Skin of body (tissue), 3 donors: ENCODE measurements at places on chromosomes 4 and X. TPM values are rescaled to one million over a fixed set of nuclear protein-coding genes. Genes with fewer than 3 reads are reported as not detected.

Gene LEF1
- 38.1 TPM for total RNA-seq

Gene OTC
- not detected for total RNA-seq

Gene JAKMIP1
- 0.59 TPM for total RNA-seq

Gene KLKB1
- 0.20 TPM for total RNA-seq

Gene TNMD
- total RNA-seq, result 19.6 TPM

Gene GUCY2F
- total RNA-seq, result not detected

Gene SPANXA1
- not detected for total RNA-seq

Gene NAP1L2
- total RNA-seq, result 1.3 TPM

Gene PNMA5
- total RNA-seq, result not detected

Gene CC2D2A
- 13.2 TPM for total RNA-seq

- no peak for DNase-seq
These were observed 36.9 kb upstream of the MAN2B2 start for GRCh38 chr4:6538111-6538510.

- DNase-seq, result no peak
These were observed 1.1 kb upstream of the GPM6A start for GRCh38 chr4:175813204-175813603.

DNA sequence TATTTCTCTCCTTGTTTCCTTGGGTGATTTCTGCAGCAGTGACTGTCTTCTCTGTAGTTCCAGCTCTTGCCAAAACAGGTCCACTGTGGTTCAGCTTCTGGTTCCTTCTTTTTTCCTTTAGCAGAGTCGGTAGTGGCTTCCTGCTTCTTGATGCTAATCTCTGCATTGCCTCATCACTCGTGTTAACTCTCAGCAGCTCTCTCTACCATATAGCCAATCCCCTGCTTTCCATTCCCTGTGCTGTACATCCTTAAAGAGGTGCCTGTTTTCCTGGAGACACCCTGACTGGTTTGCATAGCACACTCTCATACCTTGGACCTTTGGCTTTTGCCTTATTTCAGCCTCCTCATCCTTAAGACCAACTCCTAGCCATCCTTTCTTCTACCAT is 191.2 kb upstream of the LNX1 start:
- no peak for DNase-seq

DNA sequence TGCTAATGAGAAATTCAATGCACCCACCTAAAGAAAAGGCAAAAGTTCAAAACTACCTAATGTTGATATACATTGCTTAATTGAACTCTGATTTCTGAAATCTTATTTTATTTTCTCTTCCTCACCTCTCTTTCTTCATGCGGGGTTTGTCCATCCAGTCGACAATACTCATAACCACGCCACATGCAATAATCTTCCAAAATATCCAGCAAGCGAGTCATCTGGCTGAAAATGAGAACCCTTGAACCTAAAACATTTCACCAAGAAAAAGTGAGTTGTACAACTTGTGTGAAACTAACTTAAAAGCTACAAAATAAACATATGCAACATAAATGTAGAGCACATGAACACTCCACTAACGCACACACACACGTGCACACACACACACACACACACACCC is 26.7 kb downstream of the SMARCA1 start:
- DNase-seq, result no peak

GRCh38 chr4:6417516-6418050 is 54.8 kb downstream of the PPP2R2C start:
- DNase-seq, result no peak

DNA sequence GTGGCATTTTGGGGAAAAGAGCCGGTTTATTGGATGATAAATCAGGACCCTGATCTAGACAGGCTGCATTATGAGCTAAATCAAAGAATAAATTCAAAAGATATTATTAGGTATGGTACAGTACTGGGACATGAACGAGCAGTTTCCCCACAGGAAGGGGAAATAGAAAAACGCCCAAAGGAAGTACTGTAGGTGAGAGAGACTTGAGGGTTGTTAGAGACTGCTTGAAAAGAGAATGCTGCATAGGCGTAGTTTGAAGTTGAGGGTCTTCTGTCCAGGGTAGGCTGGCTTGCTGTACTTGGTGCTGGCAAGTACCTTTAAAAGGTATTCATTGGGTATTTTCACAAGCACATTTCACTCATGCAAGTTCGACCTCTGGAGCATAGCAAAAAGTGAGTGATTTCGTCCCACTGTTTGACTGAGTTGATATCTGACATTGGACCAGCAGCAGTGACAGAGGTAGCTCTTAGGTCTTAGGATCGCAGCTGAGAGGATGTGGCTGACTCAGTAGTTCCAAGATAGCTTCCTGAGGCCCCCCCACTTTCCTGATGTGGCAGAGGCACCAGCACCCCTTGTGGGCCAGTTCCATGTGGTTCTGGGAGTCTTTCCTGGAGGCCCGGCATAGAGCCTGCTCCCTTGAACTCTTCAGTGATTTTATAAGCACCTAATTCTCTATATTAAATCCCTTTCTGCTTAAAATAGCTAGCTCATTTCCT is 64.3 kb downstream of the TMEM131L start:
- DNase-seq, result no peak

DNA sequence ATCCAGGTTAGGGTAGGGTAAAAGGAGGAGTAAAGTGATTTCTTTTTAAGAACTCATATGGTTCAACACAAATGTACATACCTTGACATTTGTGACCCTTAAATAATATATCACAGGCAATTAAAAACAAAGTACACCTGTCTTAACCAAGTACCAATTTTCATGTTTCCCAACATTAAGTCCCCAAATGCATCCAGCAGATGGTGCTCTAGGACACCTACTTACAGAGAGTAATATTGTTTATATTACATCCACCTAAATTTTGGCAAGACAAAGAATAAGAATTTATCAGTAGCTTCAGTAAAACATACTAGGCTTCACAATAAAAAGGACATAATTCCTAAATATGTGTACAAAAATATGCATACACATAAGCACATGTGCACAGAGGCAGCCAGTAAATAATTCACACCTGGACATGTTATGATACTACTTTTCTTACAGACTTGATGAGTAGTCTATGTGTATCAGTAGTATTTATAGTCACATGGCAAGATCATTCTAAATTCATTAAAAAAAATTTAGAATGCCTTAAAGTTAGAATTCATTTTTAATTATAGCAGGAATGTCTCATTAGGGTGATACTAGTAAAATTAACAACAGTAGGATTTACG is 219.7 kb downstream of the DCLK2 start:
- DNase-seq, result peak; percentile 13

- no peak for DNase-seq
These were observed 3.5 kb upstream of the HTR2C start for GRCh38 chrX:114580336-114580735.

GRCh38 chrX:24305905-24306304 is 8.0 kb downstream of the SUPT20HL2 start:
- no peak for DNase-seq

DNA sequence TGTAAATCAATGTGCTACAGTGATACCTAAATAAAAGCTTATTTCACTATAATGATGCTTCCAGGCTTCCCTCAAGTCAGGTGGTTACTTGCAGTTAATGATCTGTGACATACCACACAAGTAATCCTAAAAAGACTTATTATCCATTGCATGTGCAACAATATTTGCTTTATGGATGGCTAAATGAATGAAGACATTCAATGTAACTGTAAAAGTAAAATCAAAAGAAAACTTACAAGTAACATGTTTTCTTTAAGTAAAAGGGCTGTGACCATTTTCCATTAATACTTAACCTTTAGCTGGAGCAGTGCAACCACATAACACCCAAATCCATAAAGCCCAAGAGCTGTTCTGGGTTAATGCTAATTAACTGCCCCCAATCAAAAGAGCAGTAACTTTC is 42.6 kb downstream of the RAB28 start:
- DNase-seq, result no peak

GRCh38 chrX:125404667-125405160 is 85.0 kb downstream of the TEX13C start:
- no peak for DNase-seq

GRCh38 chr4:149441338-149441737 is 374.3 kb downstream of the IQCM start:
- no peak for DNase-seq

GRCh38 chr4:107793996-107794395 is 30.7 kb upstream of the SGMS2 start:
- DNase-seq, result no peak

GRCh38 chr4:173259310-173259709 is 74.8 kb downstream of the HMGB2 start:
- DNase-seq, result no peak

DNA sequence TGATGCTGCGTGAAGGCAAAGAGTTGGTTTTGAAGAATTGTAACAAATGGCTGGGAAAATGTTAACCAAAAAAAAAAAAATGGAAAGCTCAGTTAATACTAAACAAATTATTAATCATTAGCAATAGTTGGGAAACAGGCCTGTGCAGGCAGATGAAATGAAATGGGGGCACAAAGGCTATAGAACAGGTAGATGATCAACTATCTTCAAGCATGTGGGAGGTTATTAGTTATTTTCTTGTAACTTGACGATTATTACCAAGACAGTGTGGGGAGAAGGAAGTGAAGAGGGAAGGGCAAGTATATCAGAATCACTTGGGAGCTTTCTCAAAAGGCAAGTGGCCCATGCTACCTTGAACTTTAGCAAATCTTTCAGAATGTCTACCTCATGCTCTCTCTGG is 351.9 kb downstream of the BCOR start:
- no peak for DNase-seq

DNA sequence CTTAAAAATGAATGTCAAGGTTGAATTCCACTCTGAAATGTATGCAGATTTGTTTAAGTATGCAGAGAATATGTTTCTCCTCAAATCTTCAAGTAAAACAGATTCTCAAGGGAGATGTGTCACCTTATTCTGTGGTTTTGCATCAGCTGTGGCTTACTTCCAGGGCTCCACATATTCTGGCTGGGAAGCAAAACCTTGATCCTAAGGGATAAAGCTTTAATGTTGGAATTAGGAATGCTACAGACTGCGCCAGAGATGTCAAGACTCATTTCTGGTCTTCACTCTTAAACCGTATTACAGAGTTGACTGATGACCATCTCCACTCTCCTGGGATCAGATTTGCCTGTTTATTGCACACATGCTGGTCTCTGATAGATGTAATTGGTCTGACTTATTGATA is 143.9 kb upstream of the DIPK2B start:
- no peak for DNase-seq

DNA sequence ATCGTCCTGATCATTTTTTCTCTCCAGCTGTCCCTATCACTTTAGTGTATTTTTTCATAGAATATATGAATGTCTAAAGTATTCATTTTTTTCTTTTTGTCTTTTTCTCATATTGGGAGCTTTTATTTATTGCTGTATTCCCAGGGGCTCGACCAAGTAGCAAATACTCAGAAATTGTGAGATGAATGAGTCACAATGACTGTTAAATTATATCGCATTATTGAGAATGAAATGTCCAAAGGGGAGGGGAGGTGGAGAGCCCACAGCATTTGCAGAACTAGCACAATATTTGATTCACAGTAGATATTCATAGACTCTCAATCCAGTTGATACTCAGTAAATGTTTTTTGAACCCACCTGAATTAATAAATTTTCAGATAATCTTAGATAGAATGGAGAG is 543.6 kb upstream of the FAM241A start:
- no peak for DNase-seq

DNA sequence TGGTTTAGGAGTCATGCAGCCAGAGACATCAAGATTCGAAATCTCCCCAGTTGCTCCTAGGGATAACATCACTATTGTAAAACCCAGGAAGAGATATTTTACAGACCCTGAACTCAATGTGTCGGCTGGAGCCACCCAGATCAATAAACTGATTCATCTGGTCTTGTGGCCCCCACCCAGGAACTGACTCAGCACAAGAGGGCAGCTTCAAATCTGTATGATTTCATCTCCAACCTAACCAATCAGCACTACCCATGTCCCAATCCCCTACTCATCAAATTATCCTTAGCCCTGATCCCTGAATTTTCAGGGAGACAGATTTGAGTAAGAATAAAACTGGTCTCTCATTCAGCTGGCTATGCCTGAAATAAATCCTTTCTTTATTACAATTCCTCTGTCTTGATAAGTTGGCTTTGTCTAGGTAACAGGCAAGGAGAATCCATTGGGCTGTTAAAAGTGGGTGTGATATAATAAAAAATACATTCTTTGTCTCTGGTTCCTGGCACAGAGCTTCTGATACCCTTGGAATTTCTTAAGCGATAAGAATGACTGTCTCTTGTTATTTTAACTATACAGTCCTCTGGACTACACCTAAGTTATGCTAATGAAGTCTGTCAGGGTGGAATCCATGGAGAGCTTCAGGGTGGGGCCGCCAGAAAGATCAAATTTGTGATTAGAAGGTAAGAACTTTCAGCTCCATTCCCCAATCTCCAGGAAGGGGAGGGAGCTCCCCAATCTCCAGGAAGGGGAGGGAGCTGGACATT is 44.3 kb upstream of the TNIP3 start:
- no peak for DNase-seq

- DNase-seq, result no peak
These were observed 174.6 kb downstream of the PRR32 start for GRCh38 chrX:126994032-126994600.

- no peak for DNase-seq
These were observed 41.1 kb upstream of the TMEM184C start for GRCh38 chr4:147576084-147576483.

GRCh38 chr4:150720973-150721518 is 139.1 kb downstream of the MAB21L2 start:
- no peak for DNase-seq

- no peak for DNase-seq
These were observed 489.5 kb downstream of the STIM2 start for GRCh38 chr4:27350161-27350560.

GRCh38 chrX:15913146-15913545 is 58.5 kb upstream of the AP1S2 start:
- DNase-seq, result no peak

GRCh38 chrX:118530219-118530911 is 34.8 kb downstream of the DOCK11 start:
- no peak for DNase-seq

- DNase-seq, result no peak
These were observed 10.4 kb downstream of the AFP start for GRCh38 chr4:73446336-73446938.

- DNase-seq, result no peak
These were observed 56.1 kb downstream of the TSPAN5 start for GRCh38 chr4:98602270-98602669.

- no peak for DNase-seq
These were observed 97.1 kb downstream of the ENOX2 start for GRCh38 chrX:130805903-130806302.

DNA sequence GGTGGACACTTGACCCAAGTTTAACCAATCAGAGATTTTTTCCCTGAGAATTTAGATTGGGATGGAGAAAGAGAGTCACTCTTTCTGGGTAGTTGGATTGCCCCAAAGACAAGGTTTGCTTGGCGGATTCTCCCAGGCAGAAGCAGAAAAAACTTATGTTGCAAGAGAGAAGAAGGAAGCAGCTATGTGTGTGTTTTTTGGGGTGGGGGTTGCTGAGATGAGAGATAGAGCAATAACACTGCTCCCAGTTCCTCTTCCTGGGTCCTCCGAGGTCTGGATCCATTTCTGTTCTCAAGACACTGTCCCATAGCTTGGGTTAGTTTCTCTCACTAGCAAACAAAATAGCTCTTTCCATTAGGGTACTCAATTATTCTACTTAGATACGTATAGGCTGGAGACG is 222.1 kb downstream of the STIM2 start:
- DNase-seq, result no peak
